ENCODE measurements at places on chromosomes 7 and 10.

DNA sequence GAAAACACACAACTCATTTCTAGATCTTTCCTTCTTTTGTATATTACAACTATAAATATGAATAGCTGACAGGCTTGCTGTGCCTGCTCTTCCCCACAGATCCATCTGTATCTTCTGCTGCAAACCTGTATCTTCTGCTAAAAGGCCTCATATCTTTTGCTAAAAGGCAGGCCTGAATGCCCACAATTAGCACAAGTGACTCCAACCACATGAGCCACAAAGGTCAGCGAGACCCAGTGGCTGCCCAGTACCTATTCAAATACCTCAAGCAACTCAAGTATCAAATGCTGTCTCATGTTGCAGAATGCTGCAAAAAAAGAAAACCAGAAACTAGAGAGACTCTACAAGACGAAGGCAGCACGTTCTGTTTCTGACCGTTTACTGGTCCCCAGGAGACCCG lies 54.5 kb upstream of the ATP6V0A4 start:
- no peak for DNase-seq

DNA sequence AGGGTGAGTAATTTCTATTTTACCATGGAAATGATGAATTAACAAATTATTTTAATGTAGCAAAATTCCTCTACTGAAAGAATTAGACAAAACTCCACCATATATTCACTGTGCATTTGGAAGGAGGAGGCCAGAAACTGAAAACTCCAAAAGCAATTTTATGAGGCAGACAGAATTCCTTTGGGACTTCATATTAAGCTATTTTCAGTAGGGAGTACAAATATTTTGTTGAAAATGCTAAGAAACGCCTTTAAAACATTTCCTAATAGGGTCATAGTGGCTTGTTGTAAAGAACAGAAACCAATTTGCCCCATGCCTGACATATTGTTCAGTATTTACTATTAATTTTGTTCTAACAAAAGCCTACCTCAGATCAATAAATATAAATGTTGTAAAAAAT lies 117.8 kb downstream of the TES start:
- no peak for DNase-seq

- DNase-seq, result no peak
Observed at GRCh38 chr10:69855346-69856111, 53.8 kb downstream of the COL13A1 start.

DNA sequence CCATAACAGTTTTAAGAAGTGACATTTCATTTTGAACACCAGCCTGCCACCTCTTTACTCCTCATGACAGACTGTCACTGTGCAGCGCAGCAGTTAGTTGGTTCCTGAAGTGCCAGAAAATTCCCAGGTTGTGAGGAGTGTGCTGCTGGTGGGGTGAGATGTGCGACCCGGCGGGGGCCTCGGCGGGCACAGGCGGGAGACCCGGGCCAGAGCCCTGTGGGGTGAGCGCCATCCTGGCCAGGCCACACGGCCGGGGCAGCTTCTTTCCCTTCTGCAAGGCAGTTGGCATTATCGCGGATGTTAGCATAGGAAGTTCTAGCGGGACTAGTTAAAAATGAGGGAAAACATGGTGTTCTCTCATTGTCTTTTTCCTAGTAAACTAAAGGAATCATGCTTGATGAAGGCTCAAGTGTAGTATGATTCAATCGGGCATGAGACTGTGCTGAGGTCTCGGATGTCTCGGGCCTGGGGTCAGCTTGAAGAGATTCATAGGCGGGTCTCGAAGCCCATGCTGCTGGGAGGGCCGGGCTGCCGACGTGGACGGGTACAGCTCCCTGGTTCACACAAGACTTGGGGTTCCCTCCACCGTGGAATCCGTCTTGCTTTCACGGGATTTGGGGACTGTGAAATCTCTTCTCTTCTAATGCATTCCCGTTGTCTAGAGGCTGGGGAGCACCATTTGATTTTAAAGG lies 56.1 kb downstream of the MGMT start:
- no peak for DNase-seq

- no peak for DNase-seq
Observed at GRCh38 chr7:98229441-98229840, 18.2 kb downstream of the BHLHA15 start.

DNA sequence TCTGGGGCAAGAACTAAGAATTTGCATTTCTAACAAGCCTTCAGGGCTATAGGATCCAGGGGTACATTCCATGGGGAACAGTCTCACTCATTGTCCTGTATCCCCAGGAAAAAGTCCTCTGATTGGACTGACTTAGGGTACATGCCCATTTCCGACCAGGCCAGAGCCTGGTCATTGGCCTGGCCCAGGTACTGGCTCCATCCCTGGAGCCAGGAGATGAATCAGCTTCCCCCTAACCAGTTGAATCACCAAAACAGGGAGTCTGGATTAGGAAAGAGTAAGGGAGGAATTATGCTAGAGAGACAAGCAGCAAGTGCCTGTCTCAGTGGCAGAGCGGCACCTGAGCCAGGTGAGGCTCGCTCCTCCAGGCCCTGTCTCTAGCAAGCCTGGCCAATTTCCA lies 137.5 kb downstream of the FGFR2 start:
- DNase-seq, result no peak

GRCh38 chr7:66964411-66964810 lies 31.0 kb downstream of the SBDS start:
- no peak for DNase-seq

- DNase-seq, result no peak
Observed at GRCh38 chr10:68223535-68224165, 8.3 kb downstream of the ATOH7 start.

DNA sequence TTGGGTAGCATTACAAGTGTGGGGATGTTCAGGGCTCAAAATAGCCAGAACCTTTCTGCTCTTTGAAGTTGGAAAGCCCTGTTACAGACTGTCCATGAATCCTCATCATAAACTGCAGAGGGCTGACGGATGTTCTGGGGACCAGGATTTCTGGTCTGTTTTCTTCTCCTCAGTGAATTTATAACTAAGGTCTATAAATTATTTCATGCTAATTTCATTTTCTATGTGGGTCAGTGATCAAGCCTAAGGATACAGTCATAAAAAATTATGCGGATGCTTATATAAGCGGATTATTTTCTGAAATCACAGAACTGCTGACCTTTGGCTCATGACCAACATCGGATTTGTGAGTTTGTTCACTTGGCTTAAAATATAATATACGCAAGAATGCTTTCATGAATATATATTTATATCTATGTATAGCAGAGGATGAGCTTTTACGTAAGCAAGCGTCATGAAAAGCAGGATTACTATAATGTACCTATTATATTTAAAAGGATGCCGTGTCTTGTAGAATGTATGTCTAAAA lies 263.7 kb downstream of the GLI3 start:
- DNase-seq, result no peak

GRCh38 chr10:130396044-130396443 lies 259.9 kb downstream of the GLRX3 start:
- DNase-seq, result no peak

DNA sequence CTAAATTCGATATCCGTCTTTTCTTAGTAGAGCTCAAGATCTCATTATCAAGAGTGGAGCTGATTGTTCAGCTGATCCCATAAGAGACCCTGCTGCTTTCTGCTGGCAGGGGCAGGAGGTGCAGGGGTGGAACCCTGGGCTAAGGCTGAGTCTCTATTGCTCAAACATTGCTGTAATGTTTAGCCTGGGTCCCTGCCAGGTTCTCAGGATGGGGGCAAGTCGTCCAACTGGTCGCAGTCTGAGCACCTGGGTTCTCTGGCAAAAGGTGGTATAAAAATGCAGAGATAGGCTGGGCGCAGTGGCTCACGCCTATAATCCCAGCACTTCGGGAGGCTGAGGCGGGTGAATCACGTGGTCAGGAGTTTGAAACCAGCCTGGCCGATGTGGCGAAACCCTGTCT lies 62.0 kb upstream of the NRBF2 start:
- peak; percentile 8 for DNase-seq

GRCh38 chr7:101590663-101591435 lies 38.2 kb downstream of the MYL10 start:
- no peak for DNase-seq

- DNase-seq, result no peak
Observed at GRCh38 chr10:117075064-117075463, 63.0 kb downstream of the VAX1 start.

- no peak for DNase-seq
Observed at GRCh38 chr7:26599982-26600381, 264.4 kb downstream of the SKAP2 start.

DNA sequence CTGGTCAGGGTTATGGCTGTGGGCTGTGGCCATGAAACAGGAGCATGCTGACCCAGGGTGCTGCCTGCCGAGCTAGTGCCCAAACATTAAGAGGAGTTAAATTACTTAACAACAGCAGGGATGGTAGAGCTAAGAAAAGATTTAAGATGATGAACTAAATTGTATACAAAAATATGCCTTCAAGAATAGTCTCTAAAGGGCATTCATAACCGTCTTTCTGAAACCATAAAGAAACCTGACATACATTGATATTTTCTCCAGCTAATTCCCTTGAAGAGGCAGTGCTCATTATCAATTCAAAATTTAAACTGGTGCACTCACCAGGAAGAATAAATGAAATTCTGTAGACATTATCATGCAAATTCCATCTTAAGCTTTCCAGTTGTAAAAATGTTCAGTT lies 265.8 kb upstream of the TAC1 start:
- DNase-seq, result no peak

GRCh38 chr10:63866747-63867140 lies 345.5 kb downstream of the REEP3 start:
- no peak for DNase-seq

DNA sequence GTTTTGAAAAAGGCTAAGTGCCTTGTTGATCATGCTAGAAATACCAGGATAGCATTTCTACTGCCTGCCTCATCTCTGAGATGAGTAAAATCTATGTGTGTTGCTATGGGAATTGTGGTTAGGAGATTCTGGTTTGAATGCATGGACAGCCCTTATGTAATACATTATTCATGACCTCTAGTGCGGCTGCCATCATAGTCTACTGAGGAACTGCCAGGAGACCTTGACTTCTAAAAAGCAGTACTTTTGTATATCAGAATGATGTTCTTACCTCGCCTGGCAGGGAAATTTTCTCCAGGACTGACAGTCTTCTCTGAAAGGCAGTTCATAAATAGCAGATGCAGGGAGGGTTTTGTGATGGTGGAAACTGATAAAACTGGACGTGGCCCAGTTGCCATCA lies 248.5 kb downstream of the NSUN6 start:
- DNase-seq, result no peak
